T47D (cell line): ENCODE measurements at places on chromosomes 16 and 17.

- DNase-seq = no peak
These were observed 168.1 kb downstream of the XYLT1 start for GRCh38 chr16:17302620-17303019.

GRCh38 chr16:76654088-76654820 lies 377.1 kb downstream of the CNTNAP4 start:
- no peak for DNase-seq

DNA sequence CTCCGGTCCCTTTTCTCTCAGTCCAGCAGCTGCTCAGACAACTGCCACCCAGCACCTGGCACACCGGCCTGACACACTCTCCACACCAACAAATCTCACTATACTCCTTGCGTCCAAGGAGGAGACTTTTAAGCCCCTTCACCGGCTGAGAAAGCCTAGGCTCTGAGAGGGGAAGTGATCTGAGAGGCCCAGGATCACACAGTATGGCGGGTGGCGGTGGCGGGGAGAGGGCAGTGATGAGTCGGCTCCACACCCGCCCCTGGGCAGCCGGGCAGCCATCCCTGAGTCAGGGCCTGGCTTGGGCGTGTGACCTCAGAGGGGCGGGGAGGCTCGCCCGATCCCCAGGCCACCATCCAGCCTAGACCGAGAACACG lies 569 bp downstream of the FLII start:
- peak; percentile 81 for DNase-seq

DNA sequence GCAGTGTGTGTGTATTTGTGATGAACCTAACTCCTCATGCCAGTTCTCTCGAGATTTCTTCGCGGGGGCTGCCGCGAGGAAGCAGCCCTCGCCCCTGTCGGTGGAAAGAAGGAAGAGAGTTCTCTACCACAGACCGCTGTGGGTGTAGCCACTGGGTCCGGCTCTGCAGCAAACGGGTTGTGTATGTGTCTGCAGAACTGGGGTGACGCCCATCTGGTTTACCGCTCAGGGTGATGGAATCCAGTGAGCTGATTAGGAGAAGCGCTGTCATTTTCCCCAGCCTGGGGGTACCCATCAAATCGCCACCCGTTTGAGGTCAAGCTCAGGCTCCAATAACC lies 7.7 kb downstream of the CORO6 start:
- no peak for DNase-seq

- peak; percentile 43 for DNase-seq
These were observed 58.1 kb downstream of the ZFHX3 start for GRCh38 chr16:72989579-72990551.

- no peak for DNase-seq
These were observed 8.7 kb downstream of the FZD2 start for GRCh38 chr17:44565866-44566443.

DNA sequence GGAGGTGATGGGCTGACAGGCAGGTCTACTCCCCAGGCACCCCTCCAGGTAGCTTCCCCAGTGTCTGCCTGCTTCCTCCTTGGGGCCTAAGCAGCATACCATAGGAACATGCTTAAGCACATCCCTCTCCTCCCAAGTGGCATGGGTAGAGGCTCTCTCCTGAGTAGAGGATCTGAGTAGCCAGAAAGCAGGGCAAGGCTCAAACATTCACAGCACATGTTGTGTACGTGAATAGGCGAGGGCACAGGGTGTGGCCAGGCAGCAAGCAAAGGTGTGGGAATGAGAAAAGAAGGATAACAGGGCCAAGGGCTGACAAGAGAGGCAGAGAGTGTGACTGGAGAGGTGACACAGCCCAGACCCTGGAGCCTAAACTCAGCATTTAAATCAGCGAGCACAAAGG lies 29.7 kb upstream of the GFOD2 start:
- no peak for DNase-seq
